Activated naive CD8-positive, alpha-beta T cell treated with anti-CD3 and anti-CD28 coated beads for 36 hours (primary cell): ENCODE measurements at places on chromosomes 16 and 17.

DNA sequence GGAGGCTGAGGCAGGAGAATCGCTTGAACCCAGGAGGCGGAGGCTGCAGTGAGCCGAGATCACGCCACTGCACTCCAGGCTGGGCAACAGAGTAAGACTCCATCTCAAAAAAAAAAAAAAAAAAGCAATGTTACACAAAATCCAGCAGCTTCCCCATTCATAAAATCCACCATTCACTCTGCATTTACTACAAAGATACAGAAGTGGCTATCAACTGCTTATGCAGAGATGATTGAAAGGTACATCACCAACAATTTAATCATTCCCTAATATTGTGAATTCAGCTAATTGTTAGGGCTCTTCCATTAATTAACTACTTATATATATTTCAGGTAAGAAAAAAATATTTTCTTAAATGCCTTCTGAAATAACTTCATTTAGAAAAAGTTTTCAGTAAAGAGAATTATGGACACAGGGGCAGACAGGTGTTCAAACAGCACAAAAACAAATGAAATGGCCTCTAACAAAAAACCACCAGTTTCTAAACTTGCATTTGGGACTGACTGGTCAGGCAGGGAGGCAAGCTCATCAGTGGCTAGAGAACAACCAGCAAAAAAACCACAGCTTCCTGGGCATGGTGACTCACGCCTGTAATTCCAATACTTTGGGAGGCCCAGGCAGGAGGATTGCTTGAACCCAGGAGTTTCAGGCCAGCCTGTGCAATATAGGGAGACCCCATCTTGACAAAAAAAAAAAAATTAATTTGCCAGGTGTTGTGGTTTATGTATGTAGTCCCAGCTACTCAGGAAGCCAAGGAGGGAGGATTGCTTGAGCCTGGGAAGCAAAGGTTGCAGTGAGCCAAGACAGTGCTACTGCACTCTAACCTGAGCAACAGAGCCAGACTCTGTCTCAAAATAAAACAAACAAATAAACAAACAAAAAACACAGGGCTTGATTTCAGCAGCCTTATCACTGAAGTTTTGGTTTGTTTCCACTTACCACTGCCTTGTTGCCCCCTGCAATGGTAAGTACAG lies 26.3 kb downstream of the ERN1 start:
- no peak for DNase-seq

GRCh38 chr16:56047307-56048234 lies 143.7 kb upstream of the GNAO1 start:
- no peak for DNase-seq

GRCh38 chr17:29642171-29642611 lies 19.5 kb upstream of the CORO6 start:
- no peak for DNase-seq

GRCh38 chr17:29847118-29847517 lies 82.9 kb downstream of the SSH2 start:
- DNase-seq, result no peak

GRCh38 chr17:33615861-33616260 lies 322.8 kb upstream of the ASIC2 start:
- no peak for DNase-seq

GRCh38 chr17:3678821-3679530 lies 10.4 kb downstream of the EMC6 start:
- DNase-seq, result no peak

DNA sequence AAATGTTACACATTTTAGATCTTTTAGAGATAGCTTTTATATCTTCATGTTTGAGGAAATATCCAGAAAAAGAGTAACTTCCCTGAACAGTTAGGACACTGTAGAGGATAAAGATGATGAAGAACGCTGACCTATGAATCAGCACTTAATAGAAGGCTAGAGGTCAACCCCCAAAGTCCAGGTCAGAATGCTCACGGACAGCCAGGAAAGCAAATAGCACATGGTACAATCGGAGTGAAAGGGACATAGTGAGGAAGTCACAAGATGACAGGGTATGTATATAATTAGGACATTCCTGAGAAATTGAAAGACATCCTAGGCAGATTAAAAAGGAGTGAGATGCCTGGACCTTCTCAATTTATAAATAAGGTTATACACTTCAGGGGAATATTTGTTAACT lies 55.1 kb upstream of the CNTNAP4 start:
- DNase-seq, result no peak

DNA sequence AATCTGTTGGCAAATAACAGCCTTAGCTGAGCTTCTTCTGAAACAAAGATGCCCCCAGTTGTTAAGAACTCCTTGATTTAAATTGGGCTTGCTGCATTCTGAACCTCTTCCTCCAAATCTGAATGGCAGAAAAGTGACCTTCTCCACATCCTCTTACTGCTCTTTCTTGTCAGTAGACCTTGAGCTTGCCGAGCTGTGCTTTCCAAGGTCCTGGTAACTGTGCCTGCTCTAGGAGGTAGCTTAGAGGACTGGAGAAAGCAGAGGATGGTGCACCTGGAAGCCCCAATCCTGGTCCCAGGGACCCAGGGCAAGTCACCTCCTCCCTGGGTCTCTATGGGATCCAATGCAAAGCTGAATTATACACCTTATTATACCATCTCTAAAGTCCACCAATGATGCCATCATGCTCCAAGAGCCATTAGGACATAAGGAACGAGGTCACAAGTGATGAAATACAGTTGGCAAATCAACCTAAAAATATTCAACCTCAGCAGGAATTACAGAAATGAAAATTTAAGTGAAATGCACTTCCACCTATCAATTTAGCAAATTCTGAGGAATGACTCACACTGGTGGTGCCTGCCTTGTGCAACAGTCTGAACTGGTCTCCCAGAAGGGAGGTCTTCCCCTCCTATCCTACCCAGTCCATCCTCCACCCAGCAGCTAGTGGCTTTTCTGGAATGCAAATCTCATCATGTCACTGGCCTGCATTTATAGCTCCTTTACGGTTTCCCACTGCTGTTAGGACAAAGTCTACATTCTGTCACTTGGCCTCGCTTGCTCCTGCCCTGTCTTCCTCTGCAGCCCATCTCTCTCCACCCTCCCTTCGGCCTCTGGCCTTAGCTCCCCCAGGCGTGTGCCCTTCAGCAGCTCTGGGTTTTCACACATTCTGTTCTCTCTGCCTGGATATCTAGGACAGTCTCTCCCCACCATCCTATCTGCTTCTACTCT lies 36.6 kb downstream of the TOM1L2 start:
- DNase-seq, result no peak

GRCh38 chr17:63698381-63698885 lies 1.5 kb downstream of the LIMD2 start:
- peak; percentile 47 for DNase-seq

- DNase-seq, result peak; percentile 17
Measured at GRCh38 chr17:57357830-57358430, 101.6 kb downstream of the MSI2 start.

GRCh38 chr16:89375686-89376085 lies 114.7 kb downstream of the ANKRD11 start:
- DNase-seq, result no peak

DNA sequence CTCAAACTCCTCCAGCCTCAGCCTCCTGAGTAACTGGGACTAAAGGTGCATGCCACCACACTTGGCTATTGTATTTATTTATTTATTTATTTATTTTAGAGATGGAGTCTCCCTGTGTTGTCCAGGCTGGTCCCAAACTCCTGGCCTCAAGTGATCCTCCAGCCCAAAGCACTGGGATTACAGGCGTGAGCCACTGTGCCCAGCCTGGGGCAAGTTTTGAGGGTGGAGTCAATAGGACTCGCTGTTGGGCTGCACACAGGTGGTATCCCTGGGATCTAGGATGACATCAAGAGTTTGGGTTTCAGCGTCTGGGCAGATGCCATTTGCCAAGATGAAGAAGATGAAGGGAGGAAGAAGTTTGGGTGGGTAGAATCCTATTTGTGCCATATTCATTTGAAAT lies 213.9 kb downstream of the GSG1L start:
- no peak for DNase-seq

DNA sequence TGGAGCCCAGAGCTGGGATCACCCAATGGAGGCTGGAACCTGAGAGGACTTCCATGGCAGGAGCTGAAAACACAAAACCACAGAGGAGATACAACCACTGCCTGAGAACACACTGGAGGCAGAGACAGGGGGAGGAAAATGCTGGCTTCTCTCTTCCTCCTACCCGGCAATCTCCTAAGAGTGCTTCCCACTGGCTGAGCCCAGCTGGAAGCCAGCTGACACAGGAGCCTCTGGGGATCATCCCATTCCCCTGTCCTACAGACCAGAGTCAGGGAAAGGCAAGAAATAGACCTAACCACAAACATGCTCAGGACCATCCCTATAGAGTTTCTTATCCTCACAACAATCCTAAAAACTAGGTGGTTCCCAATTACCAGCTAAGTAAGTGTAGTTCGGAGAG lies 112.4 kb upstream of the CDH5 start:
- DNase-seq, result no peak

DNA sequence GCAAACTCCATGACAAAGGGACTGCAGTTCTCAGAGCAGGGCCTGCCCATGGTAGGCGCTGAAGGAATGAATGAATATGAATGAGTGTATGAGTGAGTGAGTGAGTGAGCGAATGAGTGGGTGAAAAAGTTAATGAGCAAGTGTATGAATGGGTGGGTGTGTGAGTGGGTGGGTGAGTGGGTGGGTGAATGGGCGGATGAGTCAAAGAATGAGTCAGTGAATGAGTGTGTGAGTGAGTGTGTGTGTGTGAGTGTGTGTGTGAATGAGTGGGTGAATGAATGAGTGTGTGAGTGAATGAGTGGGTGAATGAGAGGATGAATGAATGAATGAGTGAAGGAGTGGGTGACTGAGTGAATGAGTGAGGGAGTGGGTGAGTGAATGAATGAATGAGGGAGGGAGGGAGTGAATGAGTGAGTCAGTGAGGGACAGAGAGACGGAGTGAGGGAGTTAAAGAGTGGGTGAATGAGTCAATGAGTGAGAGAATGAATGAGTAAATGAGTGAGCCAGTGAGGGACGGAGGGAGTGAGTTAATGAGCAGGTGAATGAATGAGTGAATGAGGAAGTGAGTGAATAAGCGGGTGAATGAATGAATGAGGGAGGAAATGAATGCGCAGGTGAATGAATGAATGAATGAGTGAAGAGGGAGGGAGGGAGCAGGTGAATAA lies 11.1 kb upstream of the CHMP6 start:
- no peak for DNase-seq
